ENCODE measurements at places on chromosomes 7 and 10. TPM values are rescaled to one million over a fixed set of nuclear protein-coding genes. Genes with fewer than 3 reads are reported as not detected.

- H3K27me3 ChIP-seq = no peaks in the 10 kb centered on the region
- no peak overlapping the region for H3K4me3 ChIP-seq
- no peaks in the 10 kb centered on the region for H3K4me1 ChIP-seq
- no peak overlapping the region for H3K27ac ChIP-seq
Observed at GRCh38 chr7:122100021-122100420, 44.0 kb downstream of the AASS start.

DNA sequence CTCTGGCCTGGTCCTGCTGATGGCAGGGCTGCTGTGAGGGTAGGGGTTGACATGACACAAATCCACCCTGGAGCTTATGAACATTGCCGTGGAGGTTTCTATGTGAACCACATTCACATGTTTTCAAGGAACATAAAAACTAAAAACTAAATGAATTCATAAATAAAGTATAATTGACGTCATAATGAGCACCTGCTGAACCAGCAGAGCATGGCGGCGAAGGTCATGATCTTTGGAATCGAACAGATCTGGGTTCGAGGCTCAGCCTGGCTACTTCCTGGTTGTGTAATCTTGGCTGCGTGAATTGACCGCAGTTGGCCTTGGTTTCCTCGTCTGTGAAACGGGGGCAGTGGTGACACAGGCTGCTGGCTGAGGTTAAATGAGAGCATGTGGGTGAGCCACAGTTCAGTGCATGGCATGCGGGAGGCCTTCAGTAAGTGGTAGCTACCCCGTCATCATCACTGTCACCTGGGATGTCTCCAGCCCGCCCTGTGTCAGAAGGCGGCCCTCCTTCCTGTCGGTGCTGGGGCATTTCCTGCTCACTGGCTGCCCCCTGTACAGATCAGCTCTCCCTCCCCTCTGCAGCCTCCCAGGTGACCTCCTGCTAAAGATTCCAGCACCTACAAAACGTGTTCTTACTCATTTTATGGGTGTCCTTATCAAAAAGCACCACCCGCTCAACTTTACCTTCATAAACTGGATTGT, 190.3 kb upstream of the SHH start:
- no peak overlapping the region for H3K27ac ChIP-seq
- H3K27me3 ChIP-seq = no peaks in the 10 kb centered on the region
- no peak for DNase-seq
- peaks cover 3% of the 10 kb centered on the region for H3K4me1 ChIP-seq
- no peak overlapping the region for H3K4me3 ChIP-seq

DNA sequence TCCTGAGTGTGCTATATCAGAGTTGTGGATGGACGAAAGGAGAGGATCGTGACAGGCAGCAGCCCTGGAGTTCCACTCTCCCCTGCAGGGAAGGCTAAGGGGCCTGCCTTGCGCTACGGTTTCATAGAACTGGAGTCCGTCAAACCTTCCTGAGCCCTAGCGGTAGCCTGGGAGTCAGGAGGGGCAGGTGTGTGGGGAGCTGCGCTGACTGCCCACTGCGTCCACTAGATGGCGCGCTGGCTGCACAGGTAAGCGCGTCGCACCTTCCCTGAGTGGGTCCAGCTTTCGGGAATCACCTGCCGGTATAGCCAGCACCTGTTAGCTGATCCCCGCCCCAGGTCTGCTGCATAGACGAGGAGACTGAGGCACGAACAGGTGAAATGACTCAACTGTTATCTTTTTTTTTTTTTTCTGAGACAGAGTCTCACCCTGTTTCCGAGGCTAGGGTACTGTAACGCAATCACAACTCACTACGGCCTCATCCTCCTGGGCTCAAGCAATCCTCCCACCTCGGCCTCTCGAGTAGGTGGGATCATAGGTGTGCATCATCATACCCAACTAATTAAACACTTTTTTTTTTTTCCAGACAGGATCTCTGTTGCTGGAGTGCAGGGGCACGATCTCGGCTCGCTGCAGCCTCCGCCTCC, 20.2 kb upstream of the BAIAP2L1 start:
- no peaks in the 10 kb centered on the region for H3K4me1 ChIP-seq
- no peaks in the 10 kb centered on the region for H3K36me3 ChIP-seq
- peaks cover 13% of the 10 kb centered on the region for H3K27me3 ChIP-seq
- peak; percentile 29 for DNase-seq

DNA sequence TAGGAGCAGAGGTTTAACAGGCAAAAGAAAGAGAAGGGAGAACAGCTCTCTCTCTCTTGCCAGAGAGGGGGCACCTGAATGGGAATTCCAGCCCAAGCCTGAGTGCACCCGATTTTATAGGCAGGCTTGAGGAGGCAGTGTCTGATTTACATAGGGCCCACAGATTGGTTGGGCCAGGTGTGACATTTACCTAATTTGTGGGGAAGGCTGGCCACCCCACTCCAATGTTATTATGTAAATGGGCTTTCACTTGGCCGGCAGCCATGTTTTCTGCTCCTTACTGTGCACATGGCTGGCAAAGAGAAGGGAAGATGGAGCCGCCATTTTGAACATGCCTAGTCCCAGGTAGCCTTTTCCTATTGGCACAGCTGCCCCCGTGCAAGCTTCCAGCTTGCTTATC, 735.5 kb upstream of the AUTS2 start:
- no peaks in the 10 kb centered on the region for H3K27me3 ChIP-seq
- DNase-seq = no peak
- H3K4me1 ChIP-seq = no peaks in the 10 kb centered on the region
- no peaks in the 10 kb centered on the region for H3K36me3 ChIP-seq
- H3K4me3 ChIP-seq = no peak overlapping the region

- H3K36me3 ChIP-seq = no peaks in the 10 kb centered on the region
- no peaks in the 10 kb centered on the region for H3K27me3 ChIP-seq
- H3K4me3 ChIP-seq = peak overlapping the region; percentile 89
- peaks cover 64% of the 10 kb centered on the region for H3K4me1 ChIP-seq
- DNase-seq = no peak
- H3K27ac ChIP-seq = peak overlapping the region; percentile 17
Observed at GRCh38 chr7:111093496-111093895, 2.6 kb downstream of the LRRN3 start.

DNA sequence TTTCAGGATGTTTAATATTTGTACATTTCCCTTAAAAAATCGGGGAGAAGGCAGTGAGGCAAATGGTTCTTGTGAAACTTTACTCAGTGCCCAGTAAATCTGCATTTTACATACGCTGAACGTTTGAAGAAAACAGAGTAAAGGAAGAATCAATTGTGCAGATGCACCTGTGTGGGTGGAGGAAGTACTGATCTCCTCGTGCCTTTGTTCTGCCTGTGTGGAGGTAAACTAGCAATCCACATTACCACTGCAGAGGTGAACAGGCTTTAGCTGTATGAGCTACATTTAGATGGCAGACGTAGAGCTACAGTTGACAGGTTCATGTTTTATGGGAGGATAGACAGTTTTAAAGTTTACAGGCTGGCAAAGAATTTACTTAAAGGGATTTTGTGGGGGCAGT, 62.7 kb upstream of the VIPR2 start:
- H3K4me1 ChIP-seq = no peaks in the 10 kb centered on the region
- no peak overlapping the region for H3K27ac ChIP-seq
- no peaks in the 10 kb centered on the region for H3K36me3 ChIP-seq
- H3K27me3 ChIP-seq = peaks cover 17% of the 10 kb centered on the region

DNA sequence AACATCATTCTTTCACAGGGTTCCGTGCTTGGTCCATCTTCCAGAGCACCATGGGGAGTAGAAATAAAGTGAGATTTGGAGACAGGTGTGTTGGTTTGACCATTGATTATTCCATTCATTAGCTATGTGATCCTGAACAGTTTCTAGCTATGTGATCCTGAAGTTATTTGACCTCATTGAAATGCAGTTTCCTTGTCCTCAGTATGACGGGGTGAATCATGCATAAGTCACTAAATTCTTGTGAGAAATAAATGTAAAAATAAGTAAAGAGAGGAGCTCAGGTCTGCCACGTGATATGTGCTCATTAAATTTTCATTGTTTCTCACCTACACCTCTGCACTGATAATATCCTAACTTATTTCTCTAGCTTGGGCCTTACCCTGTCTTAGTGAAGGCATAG, 34.1 kb upstream of the LHFPL3 start:
- no peaks in the 10 kb centered on the region for H3K4me1 ChIP-seq
- H3K4me3 ChIP-seq = no peak overlapping the region
- DNase-seq = no peak
- no peaks in the 10 kb centered on the region for H3K36me3 ChIP-seq
- H3K27ac ChIP-seq = no peak overlapping the region

DNA sequence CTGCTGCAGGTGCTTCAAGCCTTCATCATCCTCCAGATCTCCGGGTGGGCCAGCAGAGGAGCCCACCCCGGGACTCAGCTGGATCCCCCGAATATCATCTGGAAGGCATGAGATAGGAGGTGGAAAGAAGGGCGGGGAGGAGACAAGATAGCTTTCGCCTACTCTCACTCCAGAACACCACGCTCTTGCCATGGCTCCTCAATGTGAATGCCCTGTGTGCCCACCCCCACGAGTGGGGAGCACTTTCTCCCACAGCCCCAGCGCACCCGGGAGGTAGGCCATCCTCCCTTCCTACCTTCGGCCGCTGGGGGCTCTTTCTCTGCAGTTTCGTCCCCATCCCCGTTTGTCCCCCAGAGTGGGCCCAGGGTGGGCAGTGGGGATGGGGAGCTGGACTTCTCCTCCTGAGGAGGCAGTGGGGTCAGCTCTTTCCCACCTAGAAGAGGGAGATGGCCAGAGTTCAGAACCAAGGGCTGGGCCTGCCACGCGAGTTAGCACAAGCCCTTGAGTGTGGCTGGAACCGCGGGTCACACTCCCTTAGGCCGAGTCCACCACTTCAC, 8.9 kb downstream of the GIGYF1 start:
- H3K4me1 ChIP-seq = peaks cover 3% of the 10 kb centered on the region
- no peaks in the 10 kb centered on the region for H3K27me3 ChIP-seq
- H3K36me3 ChIP-seq = peaks cover 2% of the 10 kb centered on the region

DNA sequence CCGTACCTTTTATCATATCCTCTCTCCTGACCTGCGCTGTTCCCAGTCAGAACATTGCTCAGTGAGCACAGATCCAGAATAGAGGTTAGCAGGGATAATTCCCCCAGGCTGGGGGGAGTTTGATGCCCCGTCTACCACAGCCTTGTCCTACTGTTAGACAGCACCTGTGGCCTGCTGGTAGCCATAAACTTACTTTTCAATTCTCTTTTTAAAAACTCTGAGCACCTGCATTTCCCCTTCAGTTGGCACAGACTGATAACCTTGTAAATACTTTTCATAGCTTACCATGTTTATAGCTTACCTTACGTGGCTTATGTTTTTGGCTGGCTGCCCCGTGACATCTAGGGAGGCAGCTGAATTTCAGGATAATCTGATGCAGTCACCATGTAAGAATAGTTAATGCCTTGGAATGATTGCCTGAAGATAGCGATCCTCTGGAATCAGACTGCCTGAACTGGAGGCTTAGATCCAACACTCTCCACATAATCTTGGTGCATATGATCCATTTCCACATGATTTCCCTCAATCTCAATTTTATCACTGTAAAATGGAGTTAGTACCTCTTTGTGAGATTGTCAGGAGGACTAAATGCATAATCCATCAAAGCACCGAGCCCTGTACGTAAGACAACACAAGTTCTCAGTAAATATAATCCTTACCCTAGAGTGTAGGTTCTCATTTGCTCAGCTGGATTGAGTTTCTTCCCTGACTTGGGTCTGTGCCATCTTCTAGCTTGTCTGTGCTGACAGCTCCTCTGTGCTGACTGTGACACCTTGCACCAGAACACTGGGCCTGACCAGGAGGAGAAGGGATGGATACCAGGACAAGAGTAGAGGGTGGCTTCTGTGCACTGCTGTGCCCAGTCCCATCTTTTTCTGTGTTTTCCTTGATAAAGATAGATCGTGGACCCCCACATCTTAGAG, 111.7 kb upstream of the GJD4 start:
- no peak overlapping the region for H3K4me3 ChIP-seq
- H3K27ac ChIP-seq = no peak overlapping the region
- no peak for DNase-seq

- DNase-seq = no peak
- H3K27ac ChIP-seq = no peak overlapping the region
- H3K27me3 ChIP-seq = no peaks in the 10 kb centered on the region
- H3K4me1 ChIP-seq = peaks cover 4% of the 10 kb centered on the region
- H3K4me3 ChIP-seq = no peak overlapping the region
Observed at GRCh38 chr10:30897048-30897447, 134.6 kb downstream of the ZNF438 start.

Gene PDIA4
- 154 TPM for total RNA-seq

DNA sequence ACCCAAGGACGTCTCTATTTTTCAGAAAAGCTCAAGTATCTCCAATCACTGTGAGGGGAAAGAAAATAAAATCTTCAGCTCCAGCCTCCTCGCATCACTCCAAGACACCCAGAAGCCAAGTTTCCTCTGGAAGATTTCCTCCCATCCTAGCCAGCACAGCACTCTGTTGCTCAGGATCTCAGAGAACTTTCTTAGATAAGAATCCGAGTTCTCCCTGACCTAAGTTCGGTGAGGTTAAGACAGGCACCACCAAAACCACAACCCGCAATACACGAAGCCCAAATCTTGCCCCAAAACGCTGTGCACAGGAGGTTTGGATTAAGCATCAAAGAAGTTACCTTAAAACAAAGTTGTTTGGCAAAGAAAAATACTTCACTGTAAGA, 4.2 kb downstream of the FAM53B start:
- no peak for DNase-seq
- no peaks in the 10 kb centered on the region for H3K36me3 ChIP-seq
- no peak overlapping the region for H3K27ac ChIP-seq
- H3K27me3 ChIP-seq = peaks cover 3% of the 10 kb centered on the region

Gene CYP2E1
- total RNA-seq = 0.49 TPM

Gene MRPS16
- total RNA-seq = 105 TPM

- H3K27ac ChIP-seq = no peak overlapping the region
- H3K4me1 ChIP-seq = peaks cover 49% of the 10 kb centered on the region
- peak overlapping the region; percentile 89 for H3K4me3 ChIP-seq
- H3K36me3 ChIP-seq = peaks cover 4% of the 10 kb centered on the region
- H3K27me3 ChIP-seq = no peaks in the 10 kb centered on the region
Observed at GRCh38 chr10:35336921-35337823, 863 bp downstream of the CCNY start.

Gene COL1A2
- 110 TPM for total RNA-seq

Gene AFAP1L2
- total RNA-seq = 73.6 TPM

Gene FAM221A
- total RNA-seq = 10.3 TPM

DNA sequence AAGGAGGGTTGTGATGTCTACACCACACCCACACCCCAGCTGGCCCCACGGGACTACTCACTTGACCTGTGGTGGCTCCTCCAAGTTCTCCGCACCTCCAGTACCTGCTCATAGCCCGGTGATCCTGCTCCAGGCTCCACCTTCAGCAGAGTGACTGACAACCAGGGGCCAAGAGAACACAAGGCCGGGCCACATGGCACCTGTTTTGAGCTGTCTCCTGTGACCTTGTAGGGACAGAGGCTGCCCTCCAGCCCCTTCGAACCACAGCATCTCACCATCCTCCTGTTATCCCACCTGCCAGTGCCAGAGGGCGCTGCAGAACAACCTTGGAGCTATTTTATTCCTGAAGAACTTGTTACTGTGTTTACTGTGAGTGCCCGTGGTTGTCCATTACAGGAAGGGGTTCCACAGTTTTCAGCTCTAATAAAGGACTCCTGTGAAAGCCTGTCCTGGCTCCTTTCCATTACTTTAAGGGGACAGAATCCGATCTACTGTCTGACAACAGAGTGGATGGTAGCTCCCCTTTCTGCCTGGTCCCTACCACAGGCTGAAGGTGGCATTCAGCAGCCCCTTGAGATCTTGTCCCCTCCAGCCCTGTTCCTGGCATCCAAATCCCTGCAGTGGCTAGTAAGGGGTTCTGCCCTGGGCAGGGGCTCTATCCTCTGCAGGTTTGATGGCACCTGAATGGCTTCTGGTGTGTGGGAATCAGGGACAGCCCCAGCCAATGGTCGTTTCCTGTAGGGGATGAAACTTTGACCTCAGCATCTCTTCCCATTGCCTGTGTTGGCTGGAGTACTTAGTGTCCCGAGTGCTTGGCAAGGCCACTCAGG, 50.8 kb downstream of the C10orf120 start:
- H3K36me3 ChIP-seq = no peaks in the 10 kb centered on the region
- H3K4me3 ChIP-seq = no peak overlapping the region
- H3K27me3 ChIP-seq = peaks cover 47% of the 10 kb centered on the region
- H3K27ac ChIP-seq = no peak overlapping the region
- H3K4me1 ChIP-seq = peaks cover 5% of the 10 kb centered on the region

Gene LLCFC1
- total RNA-seq = not detected

Measured in neural crest cell (in vitro differentiated cells).